Uterus (tissue), 4 donors: ENCODE measurements at places on chromosomes 3 and 15.

- no peak for DNase-seq
Observed at GRCh38 chr15:74327756-74328155, 39.7 kb downstream of the CYP11A1 start.

DNA sequence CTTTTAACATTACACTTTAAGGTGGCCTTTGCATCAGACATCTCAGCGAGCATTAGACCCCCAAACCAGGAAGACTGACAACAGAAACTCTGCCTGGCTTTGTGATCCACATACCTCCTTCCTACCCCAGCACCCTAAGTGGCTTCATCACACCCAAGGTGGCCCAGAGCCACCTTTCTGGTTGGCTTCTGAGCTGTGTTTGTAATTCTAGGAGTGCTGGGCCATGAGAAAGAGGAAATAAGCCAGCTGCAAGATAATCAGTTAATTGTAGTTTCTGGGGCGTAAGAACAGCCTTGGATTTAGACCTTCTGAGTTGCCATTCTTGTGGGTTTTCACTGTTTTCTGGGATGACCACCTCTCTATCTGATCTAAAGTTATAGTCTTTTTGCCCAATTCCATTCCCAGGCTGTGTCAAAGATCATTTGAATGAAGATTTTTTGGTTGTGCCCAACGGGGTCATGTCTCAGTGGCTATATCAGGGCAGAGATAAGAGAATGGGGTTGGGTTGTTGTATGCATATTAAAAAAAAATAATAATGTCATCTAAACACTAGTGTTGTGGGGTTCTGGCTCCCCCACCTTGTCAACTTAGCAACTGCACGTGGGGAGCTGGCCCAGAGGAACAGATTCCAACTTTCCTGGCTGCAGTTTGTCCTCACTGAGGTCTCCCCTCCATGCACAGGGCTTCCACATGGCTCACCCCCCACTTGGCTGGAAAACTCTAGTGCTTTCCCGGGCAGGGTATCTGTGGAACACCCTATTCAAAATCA is 234.8 kb upstream of the WNT5A start:
- DNase-seq, result peak; percentile 27

DNA sequence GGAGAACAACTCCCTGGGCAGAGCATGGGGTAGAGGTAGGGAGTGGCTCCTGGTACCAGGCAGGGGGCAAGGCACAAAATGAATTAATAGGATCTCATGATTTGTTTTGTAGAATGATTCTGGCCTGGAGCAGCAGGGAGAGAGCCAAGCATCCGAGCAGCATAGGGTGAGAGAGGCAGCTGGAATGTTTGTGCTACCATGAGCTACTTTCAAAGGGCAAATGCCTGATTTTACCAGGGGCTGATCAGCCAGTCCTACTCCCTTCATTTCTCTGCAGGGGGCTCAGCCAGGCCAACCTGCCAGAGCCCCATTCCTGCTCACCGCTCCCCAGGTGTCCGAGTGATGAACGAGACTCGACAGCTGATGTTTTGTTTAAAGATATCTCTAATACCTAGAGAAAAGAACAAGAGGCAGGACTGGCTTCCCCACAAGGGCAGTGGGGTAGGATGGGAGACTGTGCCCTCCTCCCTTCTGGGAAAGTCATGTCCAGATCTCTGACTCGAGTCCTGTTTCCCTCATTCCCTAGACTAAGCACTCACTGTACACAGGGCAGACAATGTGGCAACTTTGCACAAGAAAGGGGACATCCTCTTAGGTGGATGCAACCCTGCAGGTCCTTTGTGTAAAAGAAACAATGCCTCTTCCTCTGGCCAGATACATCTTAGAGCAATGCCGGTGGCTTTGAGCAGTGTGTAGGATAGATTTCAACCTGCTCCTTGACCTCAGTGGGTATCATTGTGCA is 12.9 kb downstream of the DUOX2 start:
- DNase-seq, result no peak

GRCh38 chr3:173371848-173372487 is 25.6 kb upstream of the NLGN1 start:
- peak; percentile 30 for DNase-seq

GRCh38 chr3:99602183-99602582 is 36.2 kb upstream of the COL8A1 start:
- DNase-seq, result no peak

DNA sequence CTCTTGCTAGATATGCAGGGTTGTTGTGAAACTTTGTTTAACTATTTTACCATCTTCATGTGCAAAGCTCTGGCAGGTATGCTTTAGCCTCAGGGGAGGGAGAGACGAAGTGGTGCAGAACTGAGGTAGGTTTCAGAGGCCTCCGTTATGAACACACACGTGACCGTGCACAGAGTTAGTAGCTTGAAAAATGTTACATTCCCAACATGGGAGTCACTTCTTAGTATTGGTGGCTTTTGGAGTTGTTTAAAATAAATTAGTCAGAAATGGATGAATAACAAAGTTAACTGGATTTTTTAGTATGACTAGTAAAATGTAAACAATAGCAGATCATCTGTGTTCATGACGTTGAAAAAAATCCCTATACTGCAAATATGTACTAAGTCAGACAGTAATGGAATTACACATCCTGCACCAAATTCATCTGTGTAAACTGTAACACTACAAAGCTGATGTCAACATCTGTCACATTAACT is 279.6 kb downstream of the KLF13 start:
- DNase-seq, result no peak

DNA sequence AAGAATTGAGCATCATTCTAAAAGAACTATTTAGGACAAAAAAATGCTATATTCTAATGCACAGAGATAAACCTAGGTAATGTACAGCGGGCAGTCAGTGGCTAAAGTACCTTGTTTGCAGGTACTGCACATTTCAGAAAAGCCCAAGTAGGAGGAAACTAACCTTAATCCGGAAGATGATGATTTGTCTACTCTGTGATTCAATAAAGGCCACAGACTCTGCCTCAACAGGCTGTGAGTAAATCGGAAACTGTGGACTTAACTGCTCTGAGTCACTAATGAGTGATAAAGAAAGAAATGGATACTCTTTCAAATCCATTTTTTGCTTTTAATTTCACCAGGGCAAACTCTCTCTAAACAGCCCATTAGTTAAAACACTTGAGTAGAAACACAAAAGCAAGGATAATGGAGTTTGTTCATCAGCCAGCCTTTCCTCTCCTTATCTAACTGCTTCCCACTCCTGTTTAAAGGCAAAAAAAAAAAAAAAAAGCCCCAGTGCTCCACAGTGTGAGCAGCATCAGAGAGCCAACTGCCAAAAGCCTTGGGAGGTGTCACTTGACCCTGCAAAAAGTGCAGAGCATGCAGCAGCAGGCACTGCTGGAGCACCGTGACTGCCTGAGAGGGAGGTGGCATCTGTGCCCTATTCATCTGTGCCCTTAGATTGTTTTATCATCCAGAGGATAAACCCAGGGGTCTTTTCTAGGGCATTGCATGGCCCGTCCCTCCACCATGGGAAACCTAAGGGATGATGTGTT is 187.7 kb downstream of the SATB1 start:
- no peak for DNase-seq

DNA sequence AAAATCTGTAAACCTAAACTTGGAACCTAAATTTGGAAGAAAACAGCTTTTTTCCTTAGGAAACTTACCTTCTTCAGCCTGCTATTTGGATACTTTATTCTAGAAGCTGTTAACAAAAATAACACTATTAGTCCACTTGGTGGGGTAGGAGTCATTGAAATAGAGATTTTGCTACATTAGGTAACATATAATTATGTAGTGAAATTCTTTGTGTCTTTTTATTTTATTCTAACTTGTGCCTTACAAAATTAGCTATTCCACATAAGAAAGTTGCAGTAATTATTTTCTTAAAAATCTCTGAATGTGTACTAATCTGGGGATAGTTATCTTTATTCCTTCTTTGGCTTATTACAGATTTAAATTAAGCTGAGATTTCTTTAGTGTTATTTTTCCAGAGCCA is 360.4 kb upstream of the ROBO2 start:
- DNase-seq, result no peak

GRCh38 chr3:183158551-183159006 is 4.0 kb downstream of the LAMP3 start:
- DNase-seq, result no peak

DNA sequence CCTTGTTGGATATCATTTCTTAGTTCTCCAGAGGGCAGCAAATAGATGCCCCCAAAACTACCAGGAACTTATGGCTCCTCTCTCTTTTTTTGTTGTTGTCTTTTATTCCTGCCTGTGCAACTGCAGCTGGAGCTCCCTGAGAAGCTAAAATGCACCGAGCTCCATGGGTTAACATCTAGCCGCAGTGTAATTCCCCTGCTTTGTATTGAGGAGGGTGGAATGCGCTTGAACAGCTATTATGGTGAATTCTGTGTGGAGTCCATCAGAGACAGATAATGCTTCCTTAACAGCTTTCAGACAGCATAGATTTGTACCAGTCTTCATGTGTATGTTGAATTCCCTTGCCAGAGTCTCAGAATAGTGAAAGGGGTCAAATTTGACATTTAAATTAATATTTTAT is 475.2 kb upstream of the FRG2C start:
- DNase-seq, result no peak

DNA sequence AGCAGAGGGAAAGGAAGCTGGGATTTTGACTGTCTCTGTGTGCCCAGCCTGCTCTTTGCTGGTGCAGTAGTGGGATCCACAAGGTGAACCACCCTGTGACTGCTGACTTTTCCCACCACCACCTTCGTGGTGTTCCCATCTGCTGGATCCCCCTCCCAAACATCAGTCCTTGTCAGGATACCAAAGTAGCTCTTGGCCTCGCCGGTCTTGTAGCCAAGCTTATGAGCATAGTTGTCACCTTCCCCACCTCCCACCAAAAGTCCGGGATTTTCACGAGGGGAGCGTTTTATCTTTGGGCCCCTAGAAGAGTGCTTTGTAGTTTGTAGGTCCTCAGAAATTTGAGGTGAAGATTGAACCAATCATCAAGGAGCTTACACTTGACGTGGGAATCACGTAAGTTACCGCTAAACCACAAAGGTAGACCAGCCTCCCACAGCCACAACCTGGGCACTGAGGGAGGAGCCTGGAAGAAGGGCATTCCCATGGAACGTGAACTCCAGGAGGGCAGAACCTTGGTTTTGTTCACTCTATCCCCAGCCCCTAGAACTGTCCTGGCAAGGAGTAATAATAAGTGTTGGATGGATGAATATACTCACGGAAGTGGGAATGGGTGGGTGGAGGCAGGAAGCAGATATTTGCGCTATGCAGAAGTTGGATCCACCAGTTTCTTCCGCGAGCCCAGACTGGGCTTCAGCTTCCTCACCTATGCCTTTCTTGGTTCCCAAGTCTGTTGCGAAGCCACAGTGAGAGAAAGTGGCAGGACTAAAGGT is 814 bp upstream of the TEX264 start:
- no peak for DNase-seq

- no peak for DNase-seq
Observed at GRCh38 chr3:144840866-144841265, 869.2 kb downstream of the DIPK2A start.

- DNase-seq, result peak; percentile 55
Observed at GRCh38 chr15:42593143-42593542, 17.7 kb downstream of the STARD9 start.

- no peak for DNase-seq
Observed at GRCh38 chr3:6935970-6936369, 75.1 kb downstream of the GRM7 start.

- DNase-seq, result peak; percentile 61
Observed at GRCh38 chr3:195113048-195113447, 157.9 kb downstream of the XXYLT1 start.

DNA sequence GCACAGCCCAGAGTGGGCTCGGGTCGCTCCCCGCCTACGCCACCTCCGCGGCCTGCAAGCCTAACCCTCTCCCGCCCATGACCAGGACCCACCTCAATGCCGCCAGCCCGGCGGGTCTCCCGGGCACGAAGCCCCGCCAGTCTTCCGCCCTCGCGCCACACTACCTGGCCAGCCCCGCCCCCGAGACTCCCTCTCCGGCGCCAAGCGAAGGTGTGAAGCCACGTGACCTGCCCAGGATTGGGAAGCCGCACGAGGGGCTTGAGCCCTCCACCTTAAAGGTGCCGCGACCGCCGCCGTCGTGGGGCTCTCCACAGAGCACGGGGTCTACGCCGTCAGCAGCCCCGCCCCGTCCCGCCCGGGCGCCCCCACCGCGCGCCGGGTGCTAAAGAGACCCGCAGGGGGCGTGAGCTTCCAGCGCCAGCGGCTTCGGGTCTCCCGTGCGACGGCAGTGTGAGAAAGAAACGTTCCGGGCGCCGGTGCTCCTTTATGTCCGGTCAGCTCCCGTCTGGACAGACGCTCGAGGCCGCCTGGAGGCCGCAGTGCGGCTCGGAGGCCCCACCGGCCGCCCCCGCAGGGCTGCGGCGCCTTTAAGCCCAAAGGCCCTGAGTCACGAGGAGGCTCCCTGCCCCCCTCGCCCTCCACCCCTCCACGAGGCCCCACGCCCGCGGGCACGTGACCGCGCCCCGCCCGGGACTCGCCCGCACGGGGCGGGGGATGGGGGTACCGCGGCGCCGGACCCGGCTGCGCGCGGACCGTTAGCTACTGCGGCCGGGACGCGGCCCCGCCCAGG is at the start of gene CPEB1:
CPEB1 (minus strand) TSS at position 319 of the 790 bp plus-strand sequence. CDS start 18,904 bp downstream, outside the sequence.
- DNase-seq, result peak; percentile 68

DNA sequence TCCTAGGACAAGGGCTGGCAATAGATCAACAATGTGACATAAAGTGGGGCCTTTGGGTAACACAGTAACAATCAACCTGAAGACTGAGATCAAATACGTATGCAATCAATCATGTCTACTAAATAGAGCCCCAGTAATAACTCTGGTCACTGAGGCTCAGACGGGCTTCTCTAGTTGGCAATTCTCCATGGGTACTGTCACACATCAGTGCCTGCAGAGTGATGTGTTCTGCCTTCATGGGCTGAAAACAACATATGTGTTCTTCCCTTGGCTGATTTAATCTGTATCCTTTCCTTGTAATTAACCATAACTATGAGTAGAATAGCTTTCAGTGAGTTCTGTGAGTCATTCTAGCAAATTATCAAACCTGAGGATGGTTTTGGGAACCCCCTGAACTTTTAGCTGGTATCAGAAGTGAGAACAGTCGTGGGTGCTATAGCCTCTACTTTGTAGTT is 113.6 kb downstream of the TMCO5A start:
- no peak for DNase-seq

GRCh38 chr3:23809294-23809693 is 3.5 kb downstream of the UBE2E1 start:
- no peak for DNase-seq

- no peak for DNase-seq
Observed at GRCh38 chr3:142614059-142614626, 17.9 kb downstream of the PLS1 start.

- DNase-seq, result no peak
Observed at GRCh38 chr15:81271761-81272644, 51.9 kb downstream of the STARD5 start.

DNA sequence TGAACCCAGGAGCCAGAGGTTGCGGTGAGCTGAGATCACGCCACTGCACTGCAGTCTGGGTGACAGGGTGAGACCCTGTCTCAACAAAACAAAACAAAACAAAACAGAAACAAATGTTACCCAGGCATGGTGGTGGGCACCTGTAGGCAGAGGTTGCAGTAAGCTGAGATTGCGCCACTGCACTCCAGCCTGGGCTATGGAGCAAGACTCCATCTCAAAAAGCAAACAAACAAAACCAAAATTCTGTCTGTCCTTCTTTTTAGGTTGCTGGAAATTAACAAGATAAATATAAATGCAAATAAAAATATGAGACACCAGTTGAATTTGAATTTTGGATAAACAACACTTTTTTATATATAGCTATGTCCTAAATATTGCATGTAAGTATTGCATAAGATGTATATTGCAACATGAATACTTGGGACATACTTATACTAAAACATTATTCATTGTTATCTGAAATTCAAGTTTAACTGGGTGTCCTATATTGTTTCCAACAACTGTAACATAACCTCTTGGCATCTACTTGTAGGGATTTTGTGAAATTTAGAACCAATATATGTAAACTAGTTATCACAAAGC is 4.7 kb upstream of the CEP97 start:
- no peak for DNase-seq

GRCh38 chr15:38010395-38010794 is 76.0 kb downstream of the TMCO5A start:
- DNase-seq, result no peak
